ENCODE measurements at places on chromosomes 2 and 18.

DNA sequence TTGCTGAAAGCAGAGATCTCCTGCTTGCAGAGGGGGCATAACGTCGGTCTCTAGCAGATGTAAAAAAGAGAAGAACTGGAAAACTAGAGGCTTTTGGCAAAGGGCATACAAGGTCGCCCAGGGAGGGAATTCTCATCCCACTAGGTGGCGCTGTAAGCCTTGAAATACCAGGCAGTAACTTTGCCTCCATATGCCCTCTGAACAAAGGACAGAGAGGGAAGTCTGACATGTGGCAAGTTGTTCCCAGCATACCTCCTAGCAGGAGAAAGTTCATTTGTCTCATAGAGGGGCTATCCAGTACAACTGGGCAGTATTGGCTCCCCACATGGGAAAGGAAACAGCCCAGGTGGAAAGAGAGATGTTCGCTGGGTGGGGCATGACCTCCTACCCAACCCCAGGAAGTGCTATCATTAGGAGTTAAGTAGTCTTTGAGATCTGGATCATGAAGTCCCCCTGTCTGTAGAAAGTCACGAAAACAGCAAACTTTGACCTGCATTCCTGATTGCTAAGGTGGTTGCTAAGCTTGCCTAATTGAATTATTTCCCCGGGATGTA lies 39.9 kb downstream of the STK17B start:
- DNase-seq: peak; percentile 27

DNA sequence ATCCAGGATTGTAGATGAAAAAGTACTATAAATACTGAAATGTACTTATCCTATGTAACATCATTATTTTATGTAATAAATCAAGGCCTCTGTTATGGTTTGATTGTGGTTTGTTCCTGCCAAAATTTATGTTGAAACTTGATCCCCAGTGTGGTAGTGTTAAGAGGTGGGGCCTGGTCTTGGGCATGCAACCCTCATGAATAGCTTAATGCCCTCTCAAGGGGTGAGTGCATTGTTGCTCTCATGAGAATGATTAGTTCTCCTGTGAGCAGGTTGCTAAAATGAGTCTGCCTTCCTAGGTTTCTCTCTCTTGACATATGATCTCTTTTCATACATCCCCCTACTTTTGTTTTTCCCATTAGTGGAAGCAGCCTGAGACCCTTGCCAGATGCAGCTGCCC lies 915.4 kb downstream of the TSN start:
- no peak for DNase-seq

- no peak for DNase-seq
These were observed 8.1 kb downstream of the STK17B start for GRCh38 chr2:196163285-196163684.

DNA sequence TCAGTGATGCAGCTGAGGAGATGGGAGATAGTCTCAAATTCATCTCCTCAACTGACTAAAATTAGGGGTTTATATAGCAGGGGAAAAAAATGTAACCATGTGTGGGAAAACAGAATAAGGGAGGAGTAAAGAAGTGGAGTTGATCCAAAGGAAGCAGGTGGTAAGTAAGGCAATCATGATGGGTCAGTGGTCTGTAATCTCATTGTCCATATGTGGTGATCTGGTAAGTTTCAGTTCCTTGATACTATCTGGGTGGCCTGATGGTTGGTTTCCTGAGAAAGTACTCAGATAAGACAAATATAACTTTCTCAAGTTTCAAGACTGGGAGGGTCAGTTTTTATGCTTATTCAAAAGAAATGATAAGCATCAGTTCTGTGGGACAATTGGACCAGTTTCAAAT lies 312.3 kb upstream of the KCNJ3 start:
- DNase-seq: no peak

- DNase-seq: no peak
These were observed 74.0 kb upstream of the SULT1C3 start for GRCh38 chr2:108165729-108166128.

DNA sequence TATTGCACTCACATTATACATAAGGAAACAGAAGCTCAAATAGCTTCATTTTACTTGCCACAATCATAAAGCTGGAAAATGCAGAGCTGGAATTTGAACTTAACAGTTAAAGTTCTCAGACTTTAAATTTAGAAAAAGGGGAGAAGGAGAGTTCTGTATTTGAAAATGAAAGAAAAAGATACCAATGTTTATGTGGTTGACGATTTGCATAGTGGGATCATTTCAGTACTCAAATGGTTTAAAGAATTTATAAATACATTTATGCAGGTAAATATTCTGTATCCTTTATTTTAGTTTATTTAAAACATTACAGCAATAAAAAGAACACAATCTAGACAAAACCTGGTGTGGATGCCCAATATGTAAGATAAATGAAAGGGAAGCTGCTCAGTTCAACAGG lies 25.5 kb upstream of the STAT4 start:
- DNase-seq: no peak

DNA sequence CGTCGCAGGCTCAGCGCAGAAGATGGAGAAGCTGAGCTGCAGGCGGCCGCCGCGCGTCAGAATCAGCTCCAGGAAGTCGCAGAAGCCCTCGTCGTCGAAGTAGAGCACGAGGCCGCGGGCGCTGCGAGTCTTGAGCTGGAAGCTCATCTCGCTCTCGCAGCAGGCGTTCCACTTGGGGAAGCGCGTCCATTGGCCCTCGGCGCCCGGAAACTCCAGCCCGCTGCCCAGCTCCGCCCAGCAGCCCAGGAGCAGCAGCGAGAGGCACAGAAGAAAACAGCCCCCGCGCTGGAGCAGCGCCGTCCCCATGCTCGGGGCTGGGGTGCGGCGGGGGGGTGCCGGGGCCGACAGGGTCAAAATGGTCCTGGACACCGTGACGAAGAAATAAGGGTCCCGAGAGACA lies 4.0 kb downstream of the NRXN1 start:
- DNase-seq: no peak

- DNase-seq: no peak
These were observed 18.2 kb upstream of the PCBP1 start for GRCh38 chr2:70069049-70069448.

DNA sequence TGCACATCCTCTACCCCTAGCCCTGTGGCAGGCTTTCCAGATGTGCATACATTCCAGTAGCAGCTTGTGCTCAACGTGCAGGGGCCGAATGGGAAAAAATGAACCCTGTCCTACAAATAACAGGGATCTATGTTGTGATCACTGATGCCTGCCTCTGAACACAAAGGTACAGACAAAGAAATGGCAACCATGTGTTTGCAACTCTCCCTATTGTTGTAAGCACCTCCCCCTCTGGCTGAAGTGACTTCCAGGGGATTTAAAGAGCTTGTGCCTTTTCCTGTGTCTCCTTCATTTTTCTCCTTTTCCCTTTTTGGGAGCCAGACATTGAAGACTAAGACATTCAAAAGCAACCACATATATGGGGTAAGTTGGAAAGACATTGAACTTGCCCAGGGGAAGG lies 21.6 kb downstream of the ARHGAP25 start:
- no peak for DNase-seq

GRCh38 chr18:73626221-73626620 lies 521.4 kb downstream of the FBXO15 start:
- DNase-seq: no peak

GRCh38 chr2:140117386-140117785 lies 1337.2 kb upstream of the NXPH2 start:
- DNase-seq: no peak

DNA sequence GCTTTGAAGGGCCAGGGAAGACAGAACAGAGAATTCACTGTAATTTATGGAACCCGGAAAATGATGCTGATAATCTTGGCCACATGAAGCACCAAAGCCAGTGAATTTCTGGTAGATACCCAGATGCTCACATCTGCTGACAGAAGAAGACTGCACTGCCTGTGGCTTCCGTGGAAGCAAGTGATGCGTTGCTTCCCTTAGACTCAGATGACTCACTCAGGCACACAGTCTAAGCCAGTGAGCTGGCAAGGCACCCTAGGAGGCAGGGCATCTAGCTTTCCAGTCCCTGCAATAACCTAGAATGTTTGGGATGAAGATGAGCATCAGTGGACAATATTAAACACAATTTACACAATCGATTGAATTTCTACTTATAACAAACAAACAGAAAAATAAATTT lies 284.7 kb downstream of the CMPK2 start:
- DNase-seq: no peak

- no peak for DNase-seq
These were observed 279.8 kb upstream of the SLC14A2 start for GRCh38 chr18:45335282-45336043.

GRCh38 chr2:219983836-219984235 lies 356.4 kb downstream of the SLC4A3 start:
- peak; percentile 57 for DNase-seq

DNA sequence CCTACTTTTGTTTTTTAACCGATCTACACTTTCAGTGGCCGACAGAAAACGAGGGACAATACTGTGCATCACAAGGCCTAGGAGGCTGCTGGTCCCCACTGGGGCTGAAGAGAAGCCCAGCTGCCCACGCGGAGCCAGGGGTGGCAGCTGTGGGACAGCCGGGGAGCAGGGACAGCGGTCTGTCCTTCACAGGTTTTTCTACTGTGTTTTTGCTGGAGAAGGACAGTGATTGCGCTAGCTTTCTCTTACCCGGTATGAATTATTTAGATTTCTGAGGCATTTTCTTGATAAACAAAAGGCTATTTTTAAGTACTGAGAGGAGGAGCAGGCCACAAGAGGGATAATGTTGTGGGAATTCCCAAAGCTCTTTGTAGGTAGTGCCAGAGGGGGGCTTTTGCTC lies 219.8 kb downstream of the ATAD2B start:
- DNase-seq: no peak

DNA sequence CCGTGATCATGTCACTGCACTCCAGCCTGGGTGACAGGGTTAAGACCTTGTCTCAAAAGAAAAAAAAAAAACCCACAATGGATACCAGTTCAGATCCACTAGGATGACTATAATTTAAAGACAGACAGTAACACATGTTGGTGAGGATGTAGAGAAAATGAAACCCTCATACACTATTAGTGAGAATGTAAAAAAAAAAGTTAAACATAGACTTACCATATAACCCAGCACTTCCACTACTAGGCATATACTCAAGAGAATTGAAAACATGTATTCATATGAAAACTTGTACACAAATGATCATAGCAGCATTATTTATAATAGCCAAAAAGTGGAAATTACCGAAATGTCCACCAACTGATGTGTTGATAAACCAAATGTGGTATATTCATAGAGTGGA lies 48.7 kb downstream of the KIF3C start:
- DNase-seq: no peak

- DNase-seq: no peak
These were observed 295.0 kb upstream of the ZNF521 start for GRCh38 chr18:25646971-25647370.

GRCh38 chr2:131039908-131040660 lies 53.2 kb downstream of the FAM168B start:
- no peak for DNase-seq

DNA sequence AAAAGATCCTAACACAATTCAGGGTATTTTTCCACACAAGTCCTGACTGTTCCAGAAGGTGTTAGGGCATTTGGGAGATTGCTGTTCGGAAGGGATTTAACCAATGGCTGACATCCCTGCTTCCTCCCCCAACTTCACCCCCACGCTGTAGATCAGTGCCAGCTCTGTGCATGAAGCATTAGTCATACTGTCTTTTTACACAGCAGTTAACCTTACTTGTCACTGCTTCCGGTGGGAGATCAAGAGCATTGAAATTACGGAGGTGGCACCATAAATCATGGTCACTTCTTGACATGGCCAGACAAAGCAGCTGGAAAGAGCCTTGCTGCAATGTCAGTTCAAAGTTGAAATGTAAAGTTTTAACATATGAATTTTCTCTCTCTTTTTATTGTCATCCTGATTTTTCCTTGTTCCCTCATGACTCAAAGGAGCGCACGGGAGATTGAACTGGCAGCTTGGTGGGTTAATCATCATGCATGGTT lies 70.2 kb downstream of the HRH4 start:
- DNase-seq: peak; percentile 70

- DNase-seq: no peak
These were observed 67.5 kb downstream of the PDK1 start for GRCh38 chr2:172623249-172623965.

- DNase-seq: peak; percentile 73
These were observed 35.4 kb upstream of the REEP1 start for GRCh38 chr2:86372641-86373502.

DNA sequence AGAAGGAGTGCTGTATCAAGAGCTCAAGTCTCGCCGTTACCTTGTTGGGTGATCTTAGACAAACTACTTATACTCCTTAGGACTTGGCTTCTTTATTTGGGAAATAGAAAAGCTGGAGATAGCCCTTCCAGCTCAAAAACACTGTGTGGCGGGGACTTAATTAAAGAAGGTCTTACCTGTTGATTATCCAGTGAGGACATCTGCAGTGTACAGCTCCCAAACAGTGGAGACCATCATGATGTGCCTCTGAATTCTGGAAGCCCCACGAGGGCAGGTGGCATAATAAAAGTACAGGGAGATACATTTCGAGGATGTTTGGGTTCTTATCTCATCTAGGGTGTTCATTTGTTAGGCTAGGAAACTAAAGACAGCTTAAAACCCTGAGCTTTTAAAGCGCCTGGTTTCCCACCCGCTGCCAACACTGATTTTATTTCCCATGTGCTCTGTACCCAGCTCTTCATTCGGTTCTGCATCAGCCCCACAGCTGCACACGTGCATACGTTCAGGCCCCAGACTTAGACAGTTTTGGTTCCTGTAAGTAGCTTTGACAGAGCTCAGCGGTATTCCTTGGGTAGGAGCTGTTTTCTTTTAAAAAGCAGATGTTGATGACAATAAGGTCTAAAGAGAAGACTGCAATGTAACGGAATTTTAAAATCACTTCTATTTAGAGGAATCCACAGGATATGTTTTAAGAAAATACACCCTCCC lies 80.5 kb upstream of the SIX2 start:
- DNase-seq: no peak

DNA sequence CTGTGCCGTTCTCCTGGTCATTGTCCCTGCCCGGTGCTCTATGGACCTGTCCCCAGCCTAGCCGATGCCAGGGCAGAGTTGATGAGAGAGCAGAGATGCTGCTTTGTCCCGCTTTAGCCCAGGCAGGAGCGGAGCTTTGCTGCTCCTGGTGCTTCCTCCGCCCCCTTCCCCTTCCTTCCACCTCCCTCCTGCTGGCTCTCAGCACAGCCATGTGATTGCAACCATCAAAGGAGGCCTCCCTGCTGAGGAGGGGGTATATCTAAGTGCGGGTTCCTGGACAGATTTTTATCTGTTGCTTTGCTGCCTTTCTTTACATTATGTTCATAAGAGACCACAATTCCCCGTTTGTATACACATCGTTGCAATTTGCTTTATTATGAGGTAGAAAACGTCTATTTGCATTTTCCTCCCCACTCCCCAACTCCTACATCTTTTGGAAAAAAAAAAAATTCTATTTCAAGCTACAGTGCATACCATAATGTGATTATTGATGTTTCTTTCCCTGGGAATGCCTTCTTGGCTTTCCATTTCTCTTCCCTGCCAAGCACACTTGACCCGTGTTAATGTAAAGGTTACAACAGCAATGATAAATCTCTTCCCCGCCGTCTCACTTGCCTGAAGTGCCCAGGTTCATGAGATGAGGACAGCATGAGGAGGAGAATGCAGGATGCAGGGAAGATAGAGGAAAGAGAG lies 25.4 kb downstream of the ALPK2 start:
- peak; percentile 55 for DNase-seq

GRCh38 chr2:184363213-184363612 lies 235.1 kb upstream of the ZNF804A start:
- peak; percentile 12 for DNase-seq

Data from cardiac muscle cell (in vitro differentiated cells and primary cell).